ENCODE measurements at places on chromosomes 13 and 19.

- DNase-seq, result no peak
These were observed 24.9 kb downstream of the NFILZ start for GRCh38 chr19:8655340-8655709.

GRCh38 chr19:37995346-37995745 is 88.3 kb downstream of the SIPA1L3 start:
- DNase-seq, result no peak

DNA sequence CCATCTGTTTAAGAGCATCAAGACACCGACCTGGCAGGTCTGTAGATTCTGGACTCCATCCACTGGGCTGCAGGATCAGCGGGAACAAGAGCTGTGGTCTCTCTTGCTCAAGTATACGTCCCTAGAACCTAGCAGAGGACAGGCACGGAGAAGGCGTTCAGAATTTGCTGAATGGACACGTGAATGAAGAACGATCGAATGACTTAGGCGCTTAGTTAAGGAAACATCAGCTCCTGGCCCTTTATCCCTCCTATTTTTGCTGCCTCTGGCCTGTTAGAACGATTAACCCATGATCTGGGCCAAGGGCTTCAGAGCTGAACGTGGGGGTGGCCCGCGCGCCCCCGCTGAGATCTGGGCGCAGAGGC is 953 bp downstream of the DZIP1 start:
- no peak for DNase-seq

- no peak for DNase-seq
These were observed 27.2 kb downstream of the WASF3 start for GRCh38 chr13:26584713-26585112.

GRCh38 chr13:42899266-42899665 is 92.8 kb downstream of the EPSTI1 start:
- no peak for DNase-seq

DNA sequence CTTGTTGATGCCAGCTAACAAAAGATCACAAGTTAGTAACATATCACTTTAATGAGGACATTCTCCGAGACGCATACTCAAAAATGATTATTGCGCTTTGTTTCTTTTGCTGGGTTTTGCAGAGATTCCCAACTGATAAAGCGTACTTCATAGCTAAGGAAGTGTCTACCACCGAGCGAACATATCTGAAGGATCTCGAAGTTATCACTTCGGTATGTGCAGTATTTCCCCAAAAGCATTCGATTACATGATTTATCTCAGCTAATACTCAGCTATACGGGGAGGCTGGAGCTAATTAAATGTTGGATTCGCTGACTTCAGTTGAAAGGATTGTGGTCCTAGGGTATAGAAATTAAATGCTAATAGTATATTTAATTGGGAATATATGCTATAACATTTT is 166.3 kb downstream of the STK24 start:
- DNase-seq, result no peak

All from Karpas-422 (cell line).